Placental epithelial cell (primary cell): ENCODE measurements at places on chromosomes 16 and 17. TPM values are rescaled to one million over a fixed set of nuclear protein-coding genes. Genes with fewer than 3 reads are reported as not detected.

Gene TP53TG3C
- not detected in 2 replicates for total RNA-seq

Gene CACNG4
- total RNA-seq: 2.7 and 7.9 TPM in 2 replicates

Gene PROCA1
- 0.22 and 6.7 TPM in 2 replicates for total RNA-seq

Gene ABCA6
- total RNA-seq: 0.11 and 1.6 TPM in 2 replicates

Gene NOMO2
- 54.6 and 109 TPM in 2 replicates for total RNA-seq

Gene WNT3
- 0.39 and 0.65 TPM in 2 replicates for total RNA-seq

Gene EIF5A
- total RNA-seq: 237 and 847 TPM in 2 replicates

Gene KAT8
- 28.3 and 31.0 TPM in 2 replicates for total RNA-seq

Gene PMP22
- total RNA-seq: 0.11 and 0.79 TPM in 2 replicates

Gene FOXC2
- total RNA-seq: 0.39 and 2.3 TPM in 2 replicates

Gene DPEP2
- not detected in 2 replicates for total RNA-seq
